ENCODE measurements at places on chromosomes 1 and 21.

- peak; percentile 48 for DNase-seq
These were observed 139.1 kb upstream of the FMN2 start for GRCh38 chr1:239952348-239953308.

- DNase-seq: no peak
These were observed 387.1 kb downstream of the OMA1 start for GRCh38 chr1:58159434-58159830.

- DNase-seq: peak; percentile 37
These were observed 53.3 kb downstream of the NENF start for GRCh38 chr1:212485913-212486618.

DNA sequence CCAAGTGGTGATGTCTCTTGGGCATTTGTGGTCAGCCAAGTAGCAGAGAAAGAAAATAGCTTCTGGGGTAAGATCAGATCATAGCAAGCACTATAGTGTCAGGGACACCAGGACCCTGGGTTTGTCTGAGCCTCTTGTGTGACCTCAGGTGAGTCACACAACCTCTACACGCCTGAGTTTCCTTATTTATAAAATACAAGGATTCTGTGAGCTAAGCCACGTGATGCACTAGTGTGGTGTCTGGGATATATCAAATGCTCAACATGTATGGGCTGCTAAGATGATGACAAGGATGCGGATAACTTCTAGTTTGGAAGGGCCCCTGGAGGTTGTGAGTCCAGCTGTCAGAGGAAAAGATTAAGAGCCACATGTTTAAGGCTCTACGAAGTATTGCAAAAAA, 24.5 kb upstream of the ZNF436 start:
- no peak for DNase-seq

DNA sequence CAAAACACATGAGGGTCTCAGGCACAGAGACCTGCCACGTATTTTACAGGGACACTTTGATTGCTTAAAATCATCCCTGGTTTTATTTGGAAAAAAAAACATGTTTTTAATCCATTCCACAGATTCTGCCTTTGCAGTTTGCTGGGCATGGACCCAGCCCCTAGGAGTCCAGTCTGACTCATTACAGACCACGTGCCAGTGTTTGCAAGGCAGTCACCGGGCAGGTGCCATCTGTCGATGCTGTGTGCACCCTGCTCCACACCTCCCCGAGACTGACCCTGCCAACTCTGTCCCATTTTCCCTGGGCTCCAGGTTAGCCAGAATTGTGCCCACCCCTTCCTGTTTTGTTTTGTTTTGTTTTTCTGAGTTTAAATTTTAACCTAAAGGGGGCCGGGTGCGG, 148.4 kb upstream of the TMEM51 start:
- no peak for DNase-seq

DNA sequence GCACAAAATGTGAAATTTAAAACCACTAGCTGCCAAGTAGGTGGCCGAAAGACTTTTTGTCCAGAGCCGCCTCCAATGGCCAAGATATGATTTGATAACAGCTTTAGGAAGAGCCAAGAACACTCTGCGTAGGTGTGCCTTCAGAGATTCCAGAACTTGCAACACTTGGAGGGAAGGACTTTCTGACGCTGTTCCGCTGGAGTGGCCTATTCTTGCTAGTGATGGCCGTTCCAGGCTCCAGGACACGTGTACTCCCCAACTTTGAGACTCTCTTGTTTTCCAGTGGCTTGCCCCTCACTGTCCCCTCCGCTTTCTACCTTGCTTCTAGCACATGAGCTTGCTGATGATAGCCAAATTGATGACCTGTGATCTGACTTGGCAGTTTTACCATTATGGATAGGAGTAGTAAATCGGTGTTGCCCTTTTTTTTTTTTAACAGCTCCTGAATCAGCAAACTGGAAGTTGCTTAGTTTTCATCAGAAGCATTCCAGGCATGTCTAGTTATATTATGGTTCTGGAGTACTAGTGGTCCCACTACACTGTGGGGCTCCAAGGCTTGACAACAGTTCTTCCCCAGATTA, 1.0 kb downstream of the PRDX6 start:
- peak; percentile 50 for DNase-seq

Measured in liver (tissue), 10 donors.